DMS53 (cell line): ENCODE measurements at places on chromosomes 3 and 15.

DNA sequence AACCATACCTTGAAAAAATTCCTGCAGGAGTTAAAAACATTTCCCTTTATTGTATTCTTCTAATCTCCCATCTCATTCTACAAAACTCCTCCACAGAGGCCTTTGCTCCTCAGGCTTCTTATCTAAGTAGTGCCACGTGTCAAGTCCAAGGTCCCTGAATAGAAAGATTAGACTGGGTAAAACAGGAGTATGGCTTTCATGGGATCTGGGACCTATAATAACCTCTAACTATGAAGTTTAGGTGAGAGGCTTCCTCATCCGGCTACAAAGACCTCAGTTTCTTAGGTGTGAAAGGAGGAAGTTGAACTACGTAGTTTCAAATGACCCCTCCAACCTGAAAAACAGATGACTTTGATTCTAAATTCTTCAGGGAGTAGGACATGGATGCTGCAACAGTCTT, 20.0 kb downstream of the GPR15 start:
- no peak for DNase-seq

DNA sequence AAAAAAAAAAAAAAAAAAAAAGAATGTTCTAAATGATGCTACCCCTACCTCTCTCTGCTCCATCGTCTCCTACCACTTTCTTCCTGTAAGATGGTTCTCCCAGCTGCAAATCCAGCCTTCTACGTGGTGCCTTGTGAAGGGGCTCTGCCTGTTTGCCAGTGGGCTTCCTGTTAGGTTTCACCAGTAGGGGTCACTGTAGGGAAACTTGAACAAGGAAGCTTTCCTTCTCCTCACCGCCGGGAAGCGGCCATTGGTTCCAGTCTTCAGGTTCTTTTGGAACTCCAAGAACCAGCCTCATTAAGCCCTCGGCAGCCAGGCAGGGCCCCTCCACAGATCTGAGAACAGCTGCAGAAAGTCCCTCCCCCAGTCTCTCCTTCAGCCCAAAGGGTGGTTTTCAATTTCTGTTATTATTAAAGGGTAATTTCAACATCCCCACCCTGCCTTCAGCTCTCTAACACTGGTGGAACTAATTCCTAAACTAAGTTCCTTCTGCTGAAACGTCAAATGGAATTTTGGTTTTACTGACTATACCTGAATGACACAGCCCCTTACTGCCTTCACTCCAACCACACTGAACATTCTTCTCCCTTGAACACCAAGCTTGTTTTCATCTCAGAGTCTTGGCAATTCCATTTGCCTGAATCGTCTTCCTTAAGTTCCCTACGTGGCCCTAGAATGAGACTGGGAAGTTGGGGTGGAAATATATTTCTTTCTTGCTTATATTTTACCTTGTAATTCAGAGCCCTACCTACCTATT, 13.5 kb downstream of the MCCC1 start:
- peak; percentile 53 for DNase-seq

DNA sequence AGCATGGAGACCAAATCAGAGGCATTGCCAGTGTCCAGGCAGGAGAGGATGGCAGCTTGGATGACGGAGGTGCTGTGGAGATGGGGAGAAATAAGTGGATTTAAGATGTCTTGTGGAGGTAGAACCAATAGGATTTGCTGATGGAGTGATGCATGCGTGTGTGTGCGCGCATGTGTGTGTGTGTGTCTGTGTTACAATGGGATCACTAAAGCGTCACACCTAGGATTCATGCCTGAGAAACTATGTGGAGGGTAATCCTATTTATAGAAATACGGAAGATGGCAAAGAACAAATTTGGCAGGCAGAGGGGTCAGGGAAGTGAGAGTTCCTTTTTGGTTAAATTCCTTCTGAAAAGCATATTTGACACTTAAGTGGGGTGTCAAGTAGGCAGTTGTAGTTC, 64.8 kb upstream of the ARL8B start:
- no peak for DNase-seq

DNA sequence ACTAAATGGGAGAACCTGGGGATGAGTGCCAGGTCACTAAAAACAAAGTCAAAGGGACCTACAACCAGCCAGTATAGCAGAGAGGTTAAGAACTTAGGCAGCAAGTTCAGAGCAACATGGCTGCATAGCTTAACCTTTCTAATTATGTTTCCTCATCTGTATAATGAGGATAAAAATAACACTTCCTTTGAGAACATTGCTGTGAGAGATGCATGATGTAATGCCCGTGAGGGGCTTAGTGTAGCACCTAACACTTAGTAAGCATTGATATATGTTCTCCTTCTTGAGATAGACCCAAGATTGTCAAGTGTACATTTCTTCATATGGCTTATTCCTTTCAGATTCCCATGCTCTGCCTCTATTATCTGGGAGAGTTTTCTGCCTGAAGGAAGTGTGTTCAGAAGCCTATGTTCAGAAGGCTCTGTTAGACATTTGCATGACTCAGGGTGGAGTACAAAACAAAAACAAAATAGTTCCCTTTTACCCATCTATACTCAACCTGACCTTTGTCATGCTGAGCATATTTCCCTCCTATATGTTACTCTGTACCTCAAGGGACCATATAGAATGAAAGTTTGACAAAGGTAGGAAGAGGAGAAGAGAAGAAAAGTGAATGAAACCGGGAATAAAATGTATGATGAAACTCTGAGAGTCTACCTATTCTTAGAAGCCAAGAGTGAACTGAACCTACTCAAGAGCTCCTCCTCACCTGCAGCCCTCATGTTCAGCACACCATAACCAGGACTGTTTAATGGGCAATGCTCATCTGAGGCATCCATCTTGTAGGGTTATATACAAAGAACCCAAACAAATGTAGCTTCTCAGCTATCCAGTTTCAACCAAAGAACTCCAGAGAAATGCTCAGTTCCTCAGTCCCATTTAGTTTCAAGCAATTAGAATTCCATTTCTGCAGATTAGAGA, 70.7 kb upstream of the KCNMB2 start:
- no peak for DNase-seq

- DNase-seq = no peak
Measured at GRCh38 chr15:39804026-39804425, 21.4 kb upstream of the FSIP1 start.

- peak; percentile 41 for DNase-seq
Measured at GRCh38 chr15:71237456-71238188, 122.4 kb downstream of the THSD4 start.

GRCh38 chr3:76969996-76970615, 69.8 kb upstream of the ROBO2 start:
- DNase-seq = no peak

- no peak for DNase-seq
Measured at GRCh38 chr15:68667800-68668625, 89.2 kb downstream of the CORO2B start.

GRCh38 chr15:67680641-67681040, 138.1 kb downstream of the MAP2K5 start:
- DNase-seq = peak; percentile 6

GRCh38 chr3:192397012-192397411, 330.3 kb downstream of the FGF12 start:
- DNase-seq = no peak

- no peak for DNase-seq
Measured at GRCh38 chr3:132785292-132785691, 63.1 kb upstream of the NPHP3 start.

DNA sequence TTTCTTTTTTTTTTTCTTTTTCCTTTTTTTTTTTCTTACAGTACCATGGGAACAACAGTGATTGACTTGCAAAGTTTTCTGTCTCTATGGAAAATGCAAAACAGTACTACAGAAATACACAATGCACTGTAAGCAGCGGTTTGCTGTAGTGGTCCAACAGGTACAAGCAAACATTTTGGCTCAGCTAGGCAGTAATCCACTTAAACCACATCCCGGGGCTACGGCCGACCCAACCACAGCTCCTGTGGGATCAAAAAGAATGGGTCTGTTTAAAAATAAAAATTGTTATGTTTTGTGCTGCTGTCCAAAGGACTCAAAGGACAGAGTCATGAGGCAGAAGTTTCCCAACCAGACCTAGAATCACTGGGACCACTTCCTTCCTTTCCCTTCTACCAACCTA, 667.1 kb upstream of the ADAMTS9 start:
- DNase-seq = no peak

DNA sequence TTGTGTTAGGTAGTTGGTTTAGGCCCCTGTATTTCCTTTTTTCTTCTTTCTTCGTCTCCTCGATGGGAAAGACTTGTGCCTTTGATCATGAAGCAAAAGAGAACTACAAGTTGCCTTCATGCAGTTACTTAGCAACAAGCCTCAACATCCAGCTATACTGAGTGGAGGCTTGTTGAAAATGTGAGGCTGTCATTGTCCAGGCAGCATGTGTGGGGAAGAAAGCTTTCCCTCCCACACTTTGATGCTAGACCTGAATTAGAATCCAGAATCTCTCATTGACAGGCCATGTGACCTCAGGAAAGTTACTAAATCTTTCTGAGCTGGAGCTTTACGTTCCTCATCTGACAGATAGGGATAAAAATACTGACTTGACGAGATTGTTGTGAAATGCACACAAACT, 23.7 kb downstream of the IFT122 start:
- no peak for DNase-seq

GRCh38 chr15:63203451-63204090, 14.2 kb downstream of the RAB8B start:
- DNase-seq = no peak

DNA sequence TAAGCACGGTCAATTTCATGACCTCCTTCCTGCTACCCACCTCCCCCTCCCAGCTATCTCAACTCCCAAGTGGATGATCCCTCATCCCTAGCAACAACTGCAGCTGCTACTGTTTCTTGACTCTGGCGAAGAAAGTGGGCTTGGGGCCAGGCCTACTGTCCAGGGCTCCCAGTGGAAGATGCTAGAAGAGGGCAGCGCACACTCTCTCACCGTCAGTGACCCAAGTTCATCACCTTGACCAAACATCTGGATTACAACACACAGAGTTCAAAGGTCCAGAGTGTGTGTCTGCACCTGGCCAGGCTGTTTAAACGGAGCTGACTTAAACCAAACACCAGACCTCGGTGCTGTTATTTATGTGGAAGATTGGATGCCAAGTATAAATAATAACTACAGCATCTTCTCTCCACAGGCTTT, 385.6 kb downstream of the SHQ1 start:
- no peak for DNase-seq

DNA sequence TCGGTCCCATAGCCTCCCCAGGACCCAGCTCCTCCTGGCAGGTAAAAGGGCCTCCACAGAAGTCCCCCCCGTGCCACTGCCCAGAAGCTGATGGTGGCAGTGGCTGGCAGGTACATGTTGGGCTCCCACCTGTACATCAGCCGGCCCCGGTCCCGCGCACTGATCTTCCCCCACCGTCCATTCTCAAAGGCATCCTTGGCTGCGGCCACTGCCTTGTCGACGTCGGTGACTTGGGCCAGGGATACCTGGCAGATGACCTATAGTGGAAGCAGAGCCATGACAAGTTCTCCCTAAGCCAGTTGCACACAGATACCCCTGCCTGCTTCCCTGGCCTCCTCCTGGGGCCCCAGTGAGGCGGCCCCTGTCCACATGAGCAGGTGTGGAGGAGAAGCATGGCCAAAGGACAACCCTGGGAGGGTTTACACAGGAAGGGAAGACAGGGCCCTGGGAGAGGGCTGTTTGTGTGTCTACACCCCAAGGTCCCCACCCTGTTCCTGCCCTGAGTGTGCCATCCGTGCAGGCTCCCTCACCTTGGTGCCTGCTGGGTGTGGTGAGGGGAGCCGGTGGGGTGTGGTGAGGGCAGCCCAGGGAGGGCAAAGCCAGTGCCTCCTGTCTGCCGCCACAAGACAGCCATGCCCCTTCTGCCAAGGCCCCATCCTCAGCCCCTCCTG, 44.8 kb downstream of the ALDH1L1 start:
- DNase-seq = no peak

- no peak for DNase-seq
Measured at GRCh38 chr3:187753516-187753915, 8.2 kb upstream of the BCL6 start.

GRCh38 chr3:32882603-32883025, 64.8 kb downstream of the TRIM71 start:
- no peak for DNase-seq

- no peak for DNase-seq
Measured at GRCh38 chr3:14836049-14836468, 17.3 kb downstream of the FGD5 start.
